ENCODE measurements at places on chromosomes 2 and 18. TPM values are rescaled to one million over a fixed set of nuclear protein-coding genes. Genes with fewer than 3 reads are reported as not detected.

DNA sequence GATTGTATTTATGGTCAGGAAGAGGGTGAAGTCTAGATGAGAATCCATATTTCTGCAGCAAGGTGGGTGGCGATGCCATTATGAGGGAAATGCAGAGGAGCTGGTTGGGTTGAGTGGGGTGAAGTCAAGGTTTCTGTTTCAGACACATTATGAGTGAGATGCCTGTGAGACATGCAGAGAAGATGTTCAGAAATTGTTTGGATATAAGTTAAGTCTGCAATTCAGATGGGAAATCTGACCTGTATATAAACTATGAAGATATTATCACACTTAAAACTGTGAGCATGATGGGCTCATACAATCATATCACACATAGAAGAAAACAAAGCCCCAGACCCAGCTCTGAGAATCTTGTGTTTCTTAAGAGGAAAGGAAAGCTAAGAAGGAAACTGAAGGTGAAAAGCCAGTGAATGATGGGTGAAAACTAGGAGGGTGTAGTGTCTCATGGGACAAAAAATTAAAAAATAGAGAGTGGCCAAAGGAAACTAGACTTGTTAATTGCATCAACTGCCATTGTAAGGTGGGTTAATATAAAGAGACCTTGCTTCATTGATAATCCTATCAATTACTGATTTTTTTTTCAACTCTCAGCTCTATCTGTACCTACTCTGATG, 14.2 kb downstream of the GALNT5 start:
- H3K36me3 ChIP-seq: no peaks in the 10 kb centered on the region
- peaks cover 8% of the 10 kb centered on the region for H3K27me3 ChIP-seq
- H3K4me1 ChIP-seq: no peaks in the 10 kb centered on the region
- no peak overlapping the region for H3K27ac ChIP-seq

DNA sequence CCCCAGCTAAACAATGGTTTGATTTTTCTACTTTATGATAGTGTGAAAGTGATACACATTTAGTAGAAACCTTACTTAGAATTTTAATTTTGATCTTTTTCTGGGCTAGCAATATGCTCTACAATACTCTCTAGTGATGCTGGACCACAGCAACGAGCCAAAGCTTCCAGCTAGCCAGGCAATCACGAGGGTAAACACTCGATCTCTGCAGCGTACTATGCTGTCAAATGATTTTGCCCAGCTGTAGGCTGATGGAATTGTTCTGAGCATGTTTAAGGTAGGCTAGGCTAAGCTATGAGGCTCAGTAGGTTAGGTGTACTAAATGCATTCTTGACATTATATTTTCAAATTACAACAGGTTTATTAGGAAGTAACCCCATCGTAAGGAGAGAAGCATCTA, 207.5 kb downstream of the LRRTM4 start:
- H3K4me3 ChIP-seq: no peak overlapping the region
- no peak overlapping the region for H3K27ac ChIP-seq
- H3K27me3 ChIP-seq: no peaks in the 10 kb centered on the region
- DNase-seq: no peak
- H3K36me3 ChIP-seq: no peaks in the 10 kb centered on the region
- no peaks in the 10 kb centered on the region for H3K4me1 ChIP-seq

DNA sequence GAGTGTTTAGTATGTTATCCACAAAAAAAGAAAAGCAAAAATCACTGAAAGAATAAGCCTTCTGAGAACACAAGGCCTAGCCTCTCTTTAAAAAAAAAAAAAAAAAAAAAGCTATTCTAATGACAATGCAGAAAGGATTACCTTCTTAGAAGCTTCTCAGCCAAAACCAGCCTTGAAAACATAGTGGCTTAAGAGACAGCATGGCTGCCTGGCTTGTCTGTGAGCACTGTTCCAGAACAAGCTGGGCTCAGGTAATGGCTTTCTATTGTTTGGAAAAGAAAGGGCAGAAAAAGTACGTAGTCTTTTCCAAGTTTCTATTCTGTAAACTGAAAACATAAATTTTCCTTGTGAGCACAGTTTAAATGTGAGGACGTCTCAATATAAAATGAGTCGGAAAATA, 119.5 kb downstream of the MAP3K20 start:
- H3K4me1 ChIP-seq: no peaks in the 10 kb centered on the region
- H3K36me3 ChIP-seq: no peaks in the 10 kb centered on the region
- no peak overlapping the region for H3K27ac ChIP-seq
- H3K4me3 ChIP-seq: no peak overlapping the region

- H3K4me1 ChIP-seq: no peaks in the 10 kb centered on the region
- DNase-seq: no peak
- H3K27ac ChIP-seq: no peak overlapping the region
- no peaks in the 10 kb centered on the region for H3K36me3 ChIP-seq
Measured at GRCh38 chr2:223828314-223828713, 9.1 kb downstream of the AP1S3 start.

GRCh38 chr18:77136871-77137665, 4.5 kb upstream of the MBP start:
- H3K4me3 ChIP-seq: no peak overlapping the region
- no peak for DNase-seq
- H3K27ac ChIP-seq: no peak overlapping the region
- no peaks in the 10 kb centered on the region for H3K27me3 ChIP-seq
- H3K36me3 ChIP-seq: no peaks in the 10 kb centered on the region

DNA sequence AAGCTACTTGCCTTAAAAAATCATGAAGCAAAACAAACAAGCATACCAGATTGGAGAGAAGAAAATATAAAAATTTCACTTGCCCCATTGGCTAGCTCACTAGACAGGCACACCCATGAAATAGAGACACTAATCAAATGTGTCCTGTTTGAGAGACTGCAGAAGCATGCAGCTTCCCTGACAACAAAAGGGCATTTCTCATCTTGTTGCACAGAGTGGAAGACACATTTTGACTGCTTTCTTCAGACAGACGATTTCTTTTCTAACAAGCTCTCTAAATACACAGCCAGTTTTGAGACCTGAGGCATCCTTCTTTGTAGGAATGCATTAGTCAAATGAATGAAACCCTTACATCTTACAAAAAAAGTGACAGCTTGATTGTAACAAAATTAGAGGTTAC, 1558.6 kb upstream of the NXPH2 start:
- H3K4me1 ChIP-seq: no peaks in the 10 kb centered on the region
- H3K36me3 ChIP-seq: no peaks in the 10 kb centered on the region
- no peak overlapping the region for H3K4me3 ChIP-seq
- no peaks in the 10 kb centered on the region for H3K27me3 ChIP-seq
- DNase-seq: no peak

DNA sequence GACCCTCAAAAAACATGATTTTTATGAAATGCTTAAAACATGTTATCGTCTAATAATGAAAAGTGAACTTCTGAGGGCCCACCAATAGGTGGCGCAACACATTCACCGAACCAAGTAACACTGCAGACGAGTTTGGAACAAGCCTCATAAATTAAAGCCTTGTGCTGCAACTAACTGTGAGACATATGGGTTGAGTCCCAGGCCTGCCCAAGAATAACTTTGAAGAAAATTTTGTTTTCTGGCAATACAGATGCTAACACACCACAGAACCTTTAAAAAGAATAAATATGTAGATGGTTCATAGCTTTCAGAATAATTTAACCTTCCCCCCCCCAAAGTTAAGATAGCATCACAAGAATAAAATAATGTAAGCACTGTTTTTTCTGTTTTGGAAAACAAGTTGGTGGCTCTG, 285.9 kb downstream of the RNF144A start:
- H3K27me3 ChIP-seq: no peaks in the 10 kb centered on the region
- H3K4me3 ChIP-seq: no peak overlapping the region
- DNase-seq: peak; percentile 70
- H3K4me1 ChIP-seq: no peaks in the 10 kb centered on the region

- no peaks in the 10 kb centered on the region for H3K4me1 ChIP-seq
- no peak overlapping the region for H3K27ac ChIP-seq
- H3K36me3 ChIP-seq: peaks cover 7% of the 10 kb centered on the region
- no peak for DNase-seq
- no peak overlapping the region for H3K4me3 ChIP-seq
Measured at GRCh38 chr2:165825041-165825440, 31.0 kb upstream of the GALNT3 start.

GRCh38 chr2:60544062-60544461, 9.4 kb downstream of the BCL11A start:
- H3K27me3 ChIP-seq: peaks cover 50% of the 10 kb centered on the region
- no peaks in the 10 kb centered on the region for H3K36me3 ChIP-seq
- H3K27ac ChIP-seq: no peak overlapping the region
- H3K4me3 ChIP-seq: no peak overlapping the region
- DNase-seq: no peak

GRCh38 chr2:203690441-203691047, 15.9 kb upstream of the CD28 start:
- H3K27me3 ChIP-seq: no peaks in the 10 kb centered on the region
- H3K36me3 ChIP-seq: no peaks in the 10 kb centered on the region
- H3K27ac ChIP-seq: no peak overlapping the region
- H3K4me3 ChIP-seq: no peak overlapping the region
- no peak for DNase-seq

The TWSG1 gene
- 9.8 TPM for total RNA-seq

The CHPF gene
- total RNA-seq: 3.7 TPM

The HRH4 gene
- not detected for total RNA-seq
